ENCODE measurements at places on chromosomes 7 and 10. TPM values are rescaled to one million over a fixed set of nuclear protein-coding genes. Genes with fewer than 3 reads are reported as not detected.

Gene C10orf143
- total RNA-seq, result 1.8 TPM

Gene IFIT1B
- not detected for total RNA-seq

Gene SLC13A4
- total RNA-seq, result 11.3 TPM

Gene RNF148
- total RNA-seq, result 0.39 TPM

Gene FAM237B
- total RNA-seq, result not detected

- peaks cover 44% of the 10 kb centered on the region for H3K4me1 ChIP-seq
- peaks cover 25% of the 10 kb centered on the region for H3K36me3 ChIP-seq
- no peak overlapping the region for H3K4me3 ChIP-seq
- DNase-seq, result no peak
- H3K27ac ChIP-seq, result peak overlapping the region; percentile 72
- no peaks in the 10 kb centered on the region for H3K27me3 ChIP-seq
Observed at GRCh38 chr10:125102246-125102645, 58.1 kb downstream of the CTBP2 start.

- H3K4me3 ChIP-seq, result no peak overlapping the region
- no peaks in the 10 kb centered on the region for H3K4me1 ChIP-seq
Observed at GRCh38 chr10:94850766-94851165, 87.7 kb upstream of the CYP2C9 start.

DNA sequence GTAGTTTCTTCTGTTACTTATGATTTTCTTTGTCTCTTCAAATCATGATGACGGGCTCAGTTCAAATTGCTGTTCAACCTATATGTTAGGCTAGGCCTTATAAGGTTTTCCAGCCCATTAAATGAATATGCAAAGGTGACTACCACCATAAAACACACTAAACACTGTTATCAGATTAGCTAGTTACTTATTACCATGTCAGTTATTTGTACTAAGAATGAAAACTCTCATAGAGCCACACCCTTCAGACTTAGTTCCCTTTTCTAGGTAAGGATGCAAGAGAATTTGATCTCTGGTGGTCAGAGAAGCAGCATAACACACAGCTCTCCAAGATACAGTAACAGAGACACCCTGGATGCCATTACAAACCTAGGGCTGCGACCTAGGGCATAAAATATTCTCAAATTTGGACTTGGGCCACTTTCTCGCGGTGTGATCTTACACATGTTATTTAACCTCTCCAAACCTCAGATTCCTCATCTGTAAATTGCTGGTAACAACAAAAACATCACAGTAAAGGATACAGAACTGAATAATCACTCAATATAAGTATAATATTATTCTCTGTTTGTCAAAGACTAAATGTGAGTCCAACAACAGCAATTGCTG lies 35.6 kb downstream of the ANKMY2 start:
- no peaks in the 10 kb centered on the region for H3K27me3 ChIP-seq
- H3K4me3 ChIP-seq, result peak overlapping the region; percentile 38
- no peak for DNase-seq
- H3K36me3 ChIP-seq, result peaks cover 31% of the 10 kb centered on the region
- H3K27ac ChIP-seq, result peak overlapping the region; percentile 52

GRCh38 chr10:46245381-46245900 lies 41.4 kb upstream of the ANTXRL start:
- no peak for DNase-seq
- H3K4me1 ChIP-seq, result no peaks in the 10 kb centered on the region
- no peaks in the 10 kb centered on the region for H3K36me3 ChIP-seq
- H3K4me3 ChIP-seq, result no peak overlapping the region
- H3K27me3 ChIP-seq, result no peaks in the 10 kb centered on the region

- H3K4me1 ChIP-seq, result peaks cover 40% of the 10 kb centered on the region
- no peak for DNase-seq
- H3K36me3 ChIP-seq, result peaks cover 14% of the 10 kb centered on the region
- peak overlapping the region; percentile 84 for H3K4me3 ChIP-seq
Observed at GRCh38 chr10:92572362-92573090, 1.4 kb downstream of the IDE start.

GRCh38 chr7:80107278-80107677 lies 27.4 kb upstream of the GNAI1 start:
- DNase-seq, result no peak
- no peak overlapping the region for H3K4me3 ChIP-seq
- H3K4me1 ChIP-seq, result peaks cover 9% of the 10 kb centered on the region
- H3K36me3 ChIP-seq, result no peaks in the 10 kb centered on the region

DNA sequence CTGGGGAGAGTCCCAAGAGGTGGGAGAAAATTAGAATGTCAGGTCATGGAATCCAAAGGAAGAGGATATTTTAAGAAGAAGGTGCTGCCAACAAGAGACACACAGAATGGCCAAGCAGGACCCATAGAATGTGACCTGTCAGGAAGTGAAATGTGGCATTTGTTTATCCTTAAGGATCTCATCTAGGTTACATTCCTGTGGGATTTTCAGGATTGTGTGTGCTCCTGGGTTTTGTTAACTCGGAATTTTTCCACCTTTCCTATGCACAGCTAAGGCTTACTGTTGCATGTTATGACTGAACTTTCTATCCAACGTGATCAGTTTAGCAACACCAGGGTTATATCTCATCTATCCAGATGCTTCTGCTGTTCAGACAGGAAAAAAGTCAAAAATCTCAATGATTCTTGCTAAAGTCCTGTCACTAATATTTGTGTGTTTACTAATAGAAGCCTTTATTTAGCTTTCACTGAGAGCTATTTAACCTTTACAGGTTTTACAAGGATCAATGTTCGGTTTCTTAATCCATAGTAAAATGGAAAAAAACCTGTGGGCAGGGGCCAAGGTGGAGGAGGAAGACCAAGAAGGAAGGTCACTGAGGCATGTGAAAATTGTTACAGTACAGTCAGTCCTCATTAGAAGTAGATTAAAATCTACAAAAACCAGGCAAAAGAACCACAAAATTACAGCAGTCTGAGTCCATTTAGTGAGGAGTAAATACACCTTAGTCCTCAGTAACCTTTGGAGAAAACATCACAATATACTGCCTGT lies 437.8 kb upstream of the NPVF start:
- H3K36me3 ChIP-seq, result no peaks in the 10 kb centered on the region
- H3K4me1 ChIP-seq, result peaks cover 42% of the 10 kb centered on the region
- H3K27me3 ChIP-seq, result peaks cover 27% of the 10 kb centered on the region
- no peak overlapping the region for H3K4me3 ChIP-seq
- H3K27ac ChIP-seq, result no peak overlapping the region
- no peak for DNase-seq

- peak overlapping the region; percentile 23 for H3K27ac ChIP-seq
- peaks cover 7% of the 10 kb centered on the region for H3K36me3 ChIP-seq
- peaks cover 25% of the 10 kb centered on the region for H3K4me1 ChIP-seq
- H3K4me3 ChIP-seq, result no peak overlapping the region
Observed at GRCh38 chr7:106279425-106280197, 5.2 kb downstream of the NAMPT start.

- no peaks in the 10 kb centered on the region for H3K36me3 ChIP-seq
- H3K4me3 ChIP-seq, result peak overlapping the region; percentile 53
- no peaks in the 10 kb centered on the region for H3K27me3 ChIP-seq
- DNase-seq, result no peak
Observed at GRCh38 chr10:91885362-91886079, 23.8 kb downstream of the FGFBP3 start.

DNA sequence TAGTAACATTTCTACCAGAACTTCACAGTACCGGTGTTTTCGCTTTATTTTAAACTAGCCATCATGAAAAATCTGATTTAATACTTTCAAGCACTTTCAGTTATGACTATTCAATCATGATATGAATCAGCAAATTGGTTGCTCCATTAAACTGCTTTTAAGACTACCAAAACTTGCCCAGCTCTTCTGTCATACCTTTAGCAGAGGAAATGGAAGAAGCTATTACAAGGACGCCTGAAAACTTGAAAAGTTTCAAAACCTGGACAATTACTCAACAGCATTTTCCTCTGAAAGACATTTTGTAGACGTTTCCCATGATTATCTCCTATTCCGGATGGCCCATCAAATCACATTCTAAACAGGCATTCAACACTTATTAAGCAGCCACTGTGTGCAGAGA lies 2.0 kb downstream of the JAZF1 start:
- H3K36me3 ChIP-seq, result no peaks in the 10 kb centered on the region
- H3K27me3 ChIP-seq, result peaks cover 36% of the 10 kb centered on the region

DNA sequence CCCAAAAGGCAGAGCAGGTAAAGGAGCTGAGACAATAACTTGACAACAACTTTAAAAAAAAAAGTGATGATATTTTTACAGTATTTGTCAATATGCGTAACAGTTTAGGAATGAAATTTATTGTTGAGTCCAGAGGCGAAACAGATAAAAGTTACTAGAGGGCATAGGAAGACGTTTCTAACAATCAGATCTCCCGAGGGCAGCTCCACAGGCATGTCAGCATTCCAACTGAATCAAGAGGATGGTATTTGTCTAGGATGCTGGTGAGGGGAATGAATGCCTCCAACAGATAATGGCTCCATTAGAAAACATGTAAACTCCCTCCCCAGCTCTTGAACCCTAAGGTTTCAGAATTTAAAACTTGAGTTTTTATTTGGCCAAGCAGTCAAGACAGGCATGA lies 733.9 kb upstream of the SORCS1 start:
- no peak overlapping the region for H3K4me3 ChIP-seq
- H3K36me3 ChIP-seq, result no peaks in the 10 kb centered on the region
- H3K27ac ChIP-seq, result no peak overlapping the region
- no peak for DNase-seq
- H3K4me1 ChIP-seq, result peaks cover 7% of the 10 kb centered on the region

GRCh38 chr10:5510281-5511072 lies 11.1 kb upstream of the CALML5 start:
- peak overlapping the region; percentile 37 for H3K27ac ChIP-seq
- H3K4me1 ChIP-seq, result peaks cover 39% of the 10 kb centered on the region
- no peaks in the 10 kb centered on the region for H3K27me3 ChIP-seq
- no peaks in the 10 kb centered on the region for H3K36me3 ChIP-seq
- H3K4me3 ChIP-seq, result no peak overlapping the region

- H3K27ac ChIP-seq, result no peak overlapping the region
- no peaks in the 10 kb centered on the region for H3K27me3 ChIP-seq
- DNase-seq, result peak; percentile 68
- no peaks in the 10 kb centered on the region for H3K4me1 ChIP-seq
- no peaks in the 10 kb centered on the region for H3K36me3 ChIP-seq
Observed at GRCh38 chr7:157483971-157484410, 147.2 kb downstream of the DNAJB6 start.

- H3K27me3 ChIP-seq, result peaks cover 48% of the 10 kb centered on the region
- H3K4me1 ChIP-seq, result no peaks in the 10 kb centered on the region
- H3K27ac ChIP-seq, result no peak overlapping the region
- no peak overlapping the region for H3K4me3 ChIP-seq
- DNase-seq, result no peak
Observed at GRCh38 chr7:107643407-107643806, 17.2 kb upstream of the SLC26A4 start.

GRCh38 chr10:80474597-80474910 lies 20.4 kb downstream of the TSPAN14 start:
- no peak overlapping the region for H3K4me3 ChIP-seq
- DNase-seq, result no peak
- H3K27me3 ChIP-seq, result no peaks in the 10 kb centered on the region

- DNase-seq, result no peak
- H3K36me3 ChIP-seq, result no peaks in the 10 kb centered on the region
- no peak overlapping the region for H3K27ac ChIP-seq
- H3K4me3 ChIP-seq, result no peak overlapping the region
Observed at GRCh38 chr7:116340943-116341907, 130.9 kb downstream of the TES start.

GRCh38 chr10:75094465-75094864 lies 17.0 kb upstream of the SAMD8 start:
- H3K27ac ChIP-seq, result no peak overlapping the region
- DNase-seq, result no peak
- H3K4me3 ChIP-seq, result no peak overlapping the region
- no peaks in the 10 kb centered on the region for H3K36me3 ChIP-seq

GRCh38 chr10:3907514-3907913 lies 122.5 kb upstream of the KLF6 start:
- peaks cover 4% of the 10 kb centered on the region for H3K36me3 ChIP-seq
- DNase-seq, result no peak
- H3K27me3 ChIP-seq, result no peaks in the 10 kb centered on the region
- H3K27ac ChIP-seq, result no peak overlapping the region
- peaks cover 7% of the 10 kb centered on the region for H3K4me1 ChIP-seq

- no peak for DNase-seq
- H3K36me3 ChIP-seq, result no peaks in the 10 kb centered on the region
- peak overlapping the region; percentile 87 for H3K27ac ChIP-seq
- H3K4me1 ChIP-seq, result peaks cover 4% of the 10 kb centered on the region
- H3K27me3 ChIP-seq, result no peaks in the 10 kb centered on the region
Observed at GRCh38 chr10:32155075-32155516, 98.9 kb upstream of the KIF5B start.

DNA sequence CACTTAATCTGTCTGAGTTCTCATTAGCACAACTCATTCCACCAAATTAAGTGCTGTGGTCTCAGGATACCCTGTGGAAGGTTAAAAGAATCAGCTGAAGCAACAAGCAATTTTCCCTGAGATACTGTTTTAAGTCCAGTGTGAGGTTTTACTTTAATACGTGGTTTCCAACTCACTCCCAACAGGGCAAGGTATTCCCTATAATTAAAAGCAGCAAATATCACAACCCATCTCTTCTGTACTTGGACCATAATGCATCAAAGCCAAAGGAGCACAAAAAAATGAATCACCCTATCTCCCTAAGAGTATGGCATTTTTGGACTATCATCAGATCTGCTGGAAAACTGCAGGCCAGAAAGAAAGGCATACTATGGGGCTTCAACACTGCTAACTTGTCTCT lies 4.9 kb downstream of the CADPS2 start:
- no peaks in the 10 kb centered on the region for H3K36me3 ChIP-seq
- H3K27me3 ChIP-seq, result peaks cover 24% of the 10 kb centered on the region
- no peak overlapping the region for H3K4me3 ChIP-seq
- DNase-seq, result no peak
- no peak overlapping the region for H3K27ac ChIP-seq

Measured in type B pancreatic cell (in vitro differentiated cells).